ENCODE measurements at places on chromosomes 5 and 9. TPM values are rescaled to one million over a fixed set of nuclear protein-coding genes. Genes with fewer than 3 reads are reported as not detected.

FOXD1 gene
- total RNA-seq, result 0.09 TPM

CBY3 gene
- not detected for total RNA-seq

- no peak overlapping the region for H3K27ac ChIP-seq
- H3K27me3 ChIP-seq, result peaks cover 57% of the 10 kb centered on the region
- H3K4me3 ChIP-seq, result peak overlapping the region; percentile 48
- H3K4me1 ChIP-seq, result peaks cover 12% of the 10 kb centered on the region
- H3K36me3 ChIP-seq, result no peaks in the 10 kb centered on the region
- no peak for DNase-seq
Observed at GRCh38 chr5:140145256-140145655, 19.5 kb downstream of the IGIP start.

DNA sequence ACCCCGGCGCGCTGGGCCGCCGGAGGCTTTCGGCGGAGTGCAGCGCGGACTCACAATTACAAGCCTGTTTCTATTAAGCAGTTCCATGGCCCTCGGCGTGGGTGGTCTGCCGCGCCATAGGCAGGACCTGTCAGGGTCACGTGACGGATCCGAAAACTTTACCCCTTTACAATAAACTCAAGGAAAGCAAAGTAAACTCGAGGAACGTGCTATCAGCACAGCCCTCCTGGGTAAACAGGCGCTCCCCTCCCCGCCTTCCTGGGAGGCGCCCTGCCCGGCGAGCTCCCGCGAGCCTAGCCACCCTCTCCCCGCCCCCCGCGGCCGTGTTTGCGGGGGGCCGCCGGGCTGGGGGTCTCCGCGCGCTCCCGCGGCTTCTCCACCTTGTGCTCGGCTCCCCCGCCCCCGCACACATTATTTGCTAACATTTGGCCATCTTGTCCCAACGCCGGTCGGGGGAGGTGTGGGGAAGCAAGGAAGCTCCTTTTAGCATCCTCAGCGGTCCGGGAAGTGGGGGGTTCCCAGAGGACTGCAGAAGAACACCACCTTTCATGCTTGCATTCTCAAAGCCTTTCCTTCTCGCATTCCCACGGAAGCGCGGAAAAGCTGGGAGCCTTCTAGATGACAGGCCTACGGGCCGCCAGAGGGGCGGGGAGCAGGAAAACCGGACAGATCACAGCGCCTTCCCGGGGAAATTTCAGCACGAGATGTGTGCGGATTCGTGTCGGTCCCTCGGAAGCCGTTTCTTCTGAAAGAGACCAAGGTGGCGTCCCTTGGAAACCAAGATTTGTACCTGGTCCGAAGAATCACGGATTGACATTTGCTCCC is at the start of gene PTCH1:
Gene PTCH1 (minus strand): TSS at position 238 of the 825 bp plus-strand sequence.
- no peaks in the 10 kb centered on the region for H3K36me3 ChIP-seq
- H3K27me3 ChIP-seq, result peaks cover 90% of the 10 kb centered on the region
- peak within 1 kb of the TSS; percentile 88 for H3K4me3 ChIP-seq
- H3K27ac ChIP-seq, result peak within 1 kb of the TSS; percentile 86
- DNase-seq, result no peak
- H3K4me1 ChIP-seq, result peaks cover 25% of the 10 kb centered on the region

DNA sequence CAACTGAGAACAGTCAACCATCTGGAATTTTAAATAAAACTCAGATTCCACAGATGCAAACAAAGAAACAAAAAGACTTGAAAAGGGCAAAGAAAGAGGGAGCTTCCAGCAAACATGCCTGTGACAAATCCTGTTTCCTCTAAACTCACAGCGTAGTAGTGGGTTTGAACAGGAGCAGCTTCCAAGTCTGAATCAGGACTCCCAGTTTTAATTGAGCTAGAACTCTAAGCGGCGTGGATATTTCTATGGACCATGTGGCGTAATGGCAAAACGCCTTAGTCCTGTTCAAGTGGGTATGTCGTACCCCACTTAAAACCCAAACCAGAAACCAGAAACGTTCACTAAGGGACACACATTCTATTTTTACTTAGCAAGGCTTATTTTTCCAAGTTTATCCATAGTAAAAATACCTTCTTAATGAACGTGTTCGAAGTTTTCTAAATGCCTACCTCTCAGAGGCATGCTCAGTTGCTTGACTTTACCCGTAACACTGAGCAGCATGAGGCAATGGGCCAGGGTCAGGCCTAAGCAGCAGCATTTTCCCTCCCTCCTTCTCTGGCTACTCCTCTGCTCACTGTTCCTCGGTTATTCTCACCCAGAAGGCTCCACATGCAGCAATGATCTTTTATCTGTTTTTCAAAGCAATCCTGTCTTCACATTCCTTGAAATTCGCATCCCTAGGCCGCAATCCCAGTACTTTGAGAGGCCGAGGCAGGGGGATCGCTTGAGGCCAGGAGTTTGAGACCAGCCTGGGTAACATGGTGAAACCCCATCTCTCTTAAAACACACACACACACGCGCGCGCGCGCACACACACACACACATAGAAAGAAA is 77.9 kb downstream of the FNBP1 start:
- H3K27me3 ChIP-seq, result no peaks in the 10 kb centered on the region
- peak overlapping the region; percentile 64 for H3K27ac ChIP-seq
- no peak overlapping the region for H3K4me3 ChIP-seq

TLX3 gene
- total RNA-seq, result not detected

GRCh38 chr9:117757561-117758190 is 53.5 kb downstream of the TLR4 start:
- H3K4me1 ChIP-seq, result no peaks in the 10 kb centered on the region
- H3K27me3 ChIP-seq, result peaks cover 31% of the 10 kb centered on the region
- no peak overlapping the region for H3K4me3 ChIP-seq
- H3K27ac ChIP-seq, result no peak overlapping the region

HAVCR2 gene
- total RNA-seq, result 0.86 TPM

DNA sequence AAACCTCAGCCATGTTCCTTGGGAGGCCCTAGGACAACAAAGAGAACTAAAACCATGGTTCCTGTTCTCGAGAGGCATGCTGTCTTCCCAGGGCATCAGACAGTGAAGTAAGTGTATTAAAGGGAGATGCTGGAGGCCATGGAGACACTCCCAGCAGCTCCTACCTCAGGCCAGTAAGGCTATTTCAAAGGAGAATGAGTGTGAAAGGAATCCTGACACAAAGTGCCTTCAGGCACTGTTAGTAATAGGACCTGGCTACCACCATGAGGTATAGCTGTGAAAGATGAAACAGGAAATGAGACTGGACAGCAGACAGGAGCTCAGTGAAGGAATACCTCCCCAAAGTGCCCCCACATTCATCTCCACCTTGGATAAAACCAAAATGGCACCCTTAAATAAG is 71.0 kb downstream of the FANCC start:
- peaks cover 14% of the 10 kb centered on the region for H3K36me3 ChIP-seq
- DNase-seq, result no peak
- H3K4me1 ChIP-seq, result peaks cover 24% of the 10 kb centered on the region
- H3K4me3 ChIP-seq, result no peak overlapping the region
- no peak overlapping the region for H3K27ac ChIP-seq
- no peaks in the 10 kb centered on the region for H3K27me3 ChIP-seq

- peaks cover 57% of the 10 kb centered on the region for H3K4me1 ChIP-seq
- DNase-seq, result no peak
- H3K36me3 ChIP-seq, result no peaks in the 10 kb centered on the region
- no peaks in the 10 kb centered on the region for H3K27me3 ChIP-seq
- H3K4me3 ChIP-seq, result no peak overlapping the region
Observed at GRCh38 chr5:15683332-15683731, 183.4 kb downstream of the FBXL7 start.

GRCh38 chr9:136714096-136714892 is 1.9 kb downstream of the DIPK1B start:
- peaks cover 4% of the 10 kb centered on the region for H3K36me3 ChIP-seq
- peaks cover 10% of the 10 kb centered on the region for H3K4me1 ChIP-seq
- DNase-seq, result no peak
- H3K27ac ChIP-seq, result no peak overlapping the region
- no peaks in the 10 kb centered on the region for H3K27me3 ChIP-seq

GRCh38 chr9:91428927-91429351 is 5.3 kb upstream of the NFIL3 start:
- no peak overlapping the region for H3K4me3 ChIP-seq
- H3K4me1 ChIP-seq, result peaks cover 24% of the 10 kb centered on the region
- peaks cover 28% of the 10 kb centered on the region for H3K27me3 ChIP-seq
- H3K27ac ChIP-seq, result no peak overlapping the region
- H3K36me3 ChIP-seq, result no peaks in the 10 kb centered on the region

LCN12 gene
- total RNA-seq, result 15.9 TPM

CDC14B gene
- total RNA-seq, result 39.3 TPM

DNA sequence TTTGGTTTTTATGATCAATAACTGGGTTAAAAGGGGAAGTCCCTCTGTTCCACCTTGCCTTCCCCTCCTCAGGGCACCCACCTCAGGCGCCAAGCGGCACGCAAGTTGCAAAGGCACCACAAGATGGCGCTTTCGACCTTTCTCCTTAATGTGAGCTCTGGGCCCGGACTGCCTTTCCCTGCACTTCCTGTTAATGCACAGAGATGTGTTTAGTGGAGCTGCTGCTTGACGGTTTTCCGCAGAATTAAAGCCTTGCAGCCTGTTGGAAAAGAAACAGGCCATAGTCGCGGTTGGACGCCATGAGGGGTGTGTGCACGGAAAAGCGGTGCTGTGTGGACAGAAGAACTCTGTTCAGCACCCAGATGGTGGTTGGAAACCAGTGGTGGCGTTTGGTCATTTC is 17.9 kb downstream of the CXCL14 start:
- H3K27me3 ChIP-seq, result peaks cover 15% of the 10 kb centered on the region
- no peak overlapping the region for H3K4me3 ChIP-seq
- no peak overlapping the region for H3K27ac ChIP-seq

DNA sequence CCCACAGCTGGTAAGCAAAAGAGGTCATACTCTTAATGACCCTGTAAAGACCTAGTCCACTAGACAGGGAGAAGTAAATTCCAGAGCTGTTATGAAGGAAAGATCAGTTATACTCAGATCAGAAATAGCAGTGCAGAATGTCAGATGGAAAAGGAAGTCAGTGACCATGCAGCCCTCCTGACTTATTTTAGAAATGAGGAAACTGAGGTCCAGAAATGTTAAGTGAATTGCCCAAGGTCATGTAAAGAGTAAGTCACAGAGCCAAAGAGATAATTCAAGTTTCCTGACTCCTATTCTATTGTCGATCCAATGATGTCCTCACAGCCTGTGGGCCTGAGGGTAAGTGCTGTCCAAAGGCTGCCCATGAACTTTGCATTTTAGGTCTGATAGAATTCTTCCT is 214.9 kb upstream of the IL12B start:
- no peak overlapping the region for H3K4me3 ChIP-seq
- DNase-seq, result no peak
- no peaks in the 10 kb centered on the region for H3K27me3 ChIP-seq

- no peak overlapping the region for H3K27ac ChIP-seq
- peaks cover 11% of the 10 kb centered on the region for H3K4me1 ChIP-seq
- H3K4me3 ChIP-seq, result no peak overlapping the region
- DNase-seq, result no peak
Observed at GRCh38 chr9:95266649-95267048, 50.9 kb downstream of the FANCC start.

PCDHB10 gene
- 11.7 TPM for total RNA-seq

GRCh38 chr5:59554501-59554900 is 339.0 kb downstream of the PDE4D start:
- no peaks in the 10 kb centered on the region for H3K36me3 ChIP-seq
- DNase-seq, result no peak
- peaks cover 14% of the 10 kb centered on the region for H3K4me1 ChIP-seq
- no peaks in the 10 kb centered on the region for H3K27me3 ChIP-seq
- no peak overlapping the region for H3K27ac ChIP-seq

- DNase-seq, result no peak
- no peak overlapping the region for H3K27ac ChIP-seq
- H3K36me3 ChIP-seq, result no peaks in the 10 kb centered on the region
- no peaks in the 10 kb centered on the region for H3K27me3 ChIP-seq
- no peak overlapping the region for H3K4me3 ChIP-seq
Observed at GRCh38 chr9:4382722-4383317, 83.0 kb upstream of the GLIS3 start.

GRCh38 chr5:107951309-107951708 is 280.6 kb upstream of the EFNA5 start:
- no peak for DNase-seq
- no peaks in the 10 kb centered on the region for H3K27me3 ChIP-seq
- H3K27ac ChIP-seq, result no peak overlapping the region
- H3K36me3 ChIP-seq, result no peaks in the 10 kb centered on the region

DNA sequence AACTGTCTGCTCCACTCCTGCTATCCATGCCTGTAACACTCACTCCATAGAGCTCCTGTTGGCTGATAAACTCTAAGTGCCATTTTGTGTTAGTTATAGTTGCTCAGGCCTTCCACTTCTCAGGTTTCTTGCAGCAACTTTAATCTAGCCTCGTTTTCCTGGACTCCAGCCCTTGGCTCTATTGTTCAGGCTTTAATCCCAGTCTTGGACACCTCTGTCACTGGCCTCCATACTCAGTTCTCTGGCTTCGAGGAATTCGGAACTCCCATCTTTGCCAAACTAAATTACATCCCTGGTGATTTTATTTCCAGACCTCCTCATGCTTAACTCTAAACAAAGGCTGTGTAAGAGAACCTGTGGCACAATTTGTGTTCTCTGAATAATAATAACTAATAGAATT is 39.8 kb downstream of the EMB start:
- H3K27me3 ChIP-seq, result no peaks in the 10 kb centered on the region
- H3K4me3 ChIP-seq, result no peak overlapping the region
- DNase-seq, result no peak
- no peak overlapping the region for H3K27ac ChIP-seq
- no peaks in the 10 kb centered on the region for H3K4me1 ChIP-seq

- H3K4me1 ChIP-seq, result peaks cover 6% of the 10 kb centered on the region
- no peak for DNase-seq
- H3K27ac ChIP-seq, result no peak overlapping the region
- H3K4me3 ChIP-seq, result no peak overlapping the region
Observed at GRCh38 chr9:24602693-24603352, 57.1 kb upstream of the IZUMO3 start.

- no peaks in the 10 kb centered on the region for H3K27me3 ChIP-seq
- no peak for DNase-seq
- peak overlapping the region; percentile 100 for H3K27ac ChIP-seq
- H3K4me1 ChIP-seq, result peaks cover 24% of the 10 kb centered on the region
- H3K4me3 ChIP-seq, result peak overlapping the region; percentile 96
Observed at GRCh38 chr5:138574744-138575193, 432 bp downstream of the HSPA9 start.

DNA sequence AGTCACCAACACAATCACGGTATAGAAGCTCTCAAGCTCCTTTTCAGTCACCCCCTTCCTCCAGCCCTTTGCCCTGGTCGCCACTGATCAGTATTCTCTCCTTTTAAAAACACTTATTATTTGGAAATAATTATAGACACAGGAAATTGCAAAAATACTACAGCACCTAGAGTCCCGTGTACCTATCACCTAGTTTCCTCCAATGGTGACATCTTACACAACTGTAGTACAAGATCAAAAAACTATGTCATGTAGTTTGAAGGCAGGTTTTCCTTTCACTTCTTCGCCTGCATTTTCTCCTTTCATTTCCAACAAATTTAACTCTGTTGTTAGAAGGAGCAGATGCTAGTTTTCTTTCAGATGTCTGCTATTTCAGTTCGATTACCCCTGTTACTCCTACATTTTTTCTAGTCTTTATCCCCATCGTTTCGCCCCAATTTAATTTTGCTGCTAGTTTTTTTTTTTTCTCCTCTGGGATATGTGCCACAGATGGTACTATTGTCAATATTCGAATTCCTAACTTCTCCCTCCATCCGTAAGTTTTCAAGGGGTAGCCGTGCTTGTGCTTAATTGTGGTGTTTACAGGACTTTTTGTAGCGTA is 612 bp upstream of the ATG10 start:
- H3K27me3 ChIP-seq, result no peaks in the 10 kb centered on the region
- no peaks in the 10 kb centered on the region for H3K36me3 ChIP-seq
- peaks cover 34% of the 10 kb centered on the region for H3K4me1 ChIP-seq
- H3K4me3 ChIP-seq, result peak overlapping the region; percentile 76

GRCh38 chr5:141825241-141825671 is 53.0 kb downstream of the PCDH1 start:
- DNase-seq, result no peak
- no peaks in the 10 kb centered on the region for H3K36me3 ChIP-seq
- no peak overlapping the region for H3K27ac ChIP-seq
- H3K4me3 ChIP-seq, result no peak overlapping the region
- peaks cover 5% of the 10 kb centered on the region for H3K4me1 ChIP-seq

Data from mesothelial cell of epicardium (in vitro differentiated cells).